ENCODE measurements at places on chromosomes 3 and 15.

DNA sequence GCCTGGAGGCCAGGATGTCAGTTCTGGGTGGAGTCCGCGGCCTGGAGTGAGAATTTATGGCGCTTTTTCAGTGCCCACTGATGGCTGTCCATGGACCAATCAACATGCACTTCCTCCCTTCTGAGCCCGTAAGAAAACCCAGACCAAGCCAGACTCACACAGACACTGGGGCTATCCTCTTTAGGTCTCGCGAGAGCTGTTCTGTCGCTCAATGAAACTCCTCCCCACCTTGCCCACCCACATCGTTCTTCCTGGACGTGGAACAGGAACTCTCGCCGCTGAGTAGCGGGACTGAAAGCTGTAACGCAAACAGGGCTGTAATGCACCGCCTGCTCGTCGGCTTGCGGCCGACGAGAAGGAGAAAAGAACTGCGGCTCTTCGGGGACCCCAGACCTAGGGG, 833.0 kb upstream of the CADM2 start:
- DNase-seq: no peak

GRCh38 chr3:187648177-187648576, 22.0 kb downstream of the SST start:
- DNase-seq: no peak

- no peak for DNase-seq
Observed at GRCh38 chr3:164620956-164621355, 457.3 kb downstream of the SI start.

DNA sequence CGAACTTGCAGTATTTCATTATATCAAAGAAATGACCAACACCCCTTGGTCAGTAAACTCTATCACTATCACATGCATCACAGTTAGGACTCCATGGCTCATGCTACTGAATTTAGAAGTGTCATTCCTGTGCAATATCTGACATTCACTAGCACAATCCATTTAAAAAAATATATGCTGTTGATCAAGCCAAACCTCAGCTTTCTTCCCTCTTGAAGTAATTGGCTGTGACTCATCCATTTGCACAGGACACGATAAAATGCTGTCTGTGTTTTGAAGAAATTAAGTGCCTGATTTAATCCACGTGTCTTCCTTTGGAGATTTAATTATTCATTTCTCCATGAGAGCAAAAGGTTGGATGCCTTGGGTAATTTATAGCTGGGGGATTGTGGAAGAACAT, 38.9 kb downstream of the CPNE4 start:
- no peak for DNase-seq

DNA sequence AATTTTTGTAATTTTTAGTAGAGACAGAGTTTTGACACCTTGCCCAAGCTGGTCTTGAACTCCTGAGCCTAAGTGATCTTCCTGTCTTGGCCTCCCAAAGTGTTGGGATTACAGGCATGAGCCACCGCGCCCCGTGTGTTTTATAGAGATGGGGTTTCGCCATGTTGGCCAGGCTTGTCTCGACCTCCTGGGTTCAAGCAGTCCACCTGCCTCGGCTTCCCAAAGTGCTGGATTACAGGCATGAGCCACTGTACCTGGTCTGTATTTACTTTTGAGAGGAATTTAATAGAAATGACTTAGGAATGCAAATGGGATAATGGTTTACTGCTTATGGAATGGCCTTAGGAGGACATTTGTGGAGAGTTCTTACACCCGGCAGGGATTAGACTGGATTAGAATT, 10.8 kb downstream of the TATDN2 start:
- no peak for DNase-seq

GRCh38 chr15:43194795-43195194, 9.6 kb downstream of the CCNDBP1 start:
- DNase-seq: no peak

GRCh38 chr15:86903642-86904421, 824.2 kb downstream of the AGBL1 start:
- no peak for DNase-seq

GRCh38 chr3:138717348-138717747, 108.8 kb downstream of the FAIM start:
- DNase-seq: no peak

GRCh38 chr15:31867536-31868442, 162.5 kb upstream of the CHRNA7 start:
- DNase-seq: no peak

DNA sequence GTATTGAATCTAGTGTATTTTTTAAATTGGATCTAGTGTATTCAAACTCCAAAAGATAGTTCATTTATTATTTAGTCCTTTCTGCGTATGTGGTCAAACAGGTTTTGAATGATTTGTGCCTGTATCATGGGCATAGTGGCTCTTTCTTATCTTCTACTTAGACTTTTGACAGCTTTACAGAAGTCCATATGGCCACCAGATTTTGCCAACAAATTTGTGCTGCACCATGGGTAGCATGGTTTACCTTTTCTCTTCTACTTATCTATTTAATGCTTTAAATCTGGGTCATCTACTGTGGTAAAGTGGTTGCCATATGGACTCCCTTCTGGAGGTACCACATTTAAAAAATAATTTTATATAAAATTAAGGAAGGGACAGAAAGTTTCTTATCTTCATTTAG, 66.9 kb upstream of the CADM2 start:
- DNase-seq: no peak

All from activated CD8-positive, alpha-beta memory T cell treated with anti-CD3 and anti-CD28 coated beads for 1 hour (primary cell).